GM12891 (cell line): ENCODE measurements at places on chromosomes 6 and 20.
A peak's percentile ranks its signal among the peaks of the same experiment; 100 is the strongest.

- no peak for DNase-seq
Observed at GRCh38 chr20:11807054-11808048, 110.3 kb upstream of the BTBD3 start.

- no peak for DNase-seq
Observed at GRCh38 chr6:85460154-85460920, 10.5 kb downstream of the NT5E start.

- DNase-seq = no peak
Observed at GRCh38 chr20:53080969-53081871, 109.1 kb downstream of the TSHZ2 start.

GRCh38 chr6:1436334-1437306 lies 47.2 kb downstream of the FOXF2 start:
- peak; percentile 67 for DNase-seq

- DNase-seq = no peak
Observed at GRCh38 chr20:43244647-43245046, 54.9 kb upstream of the PTPRT start.

DNA sequence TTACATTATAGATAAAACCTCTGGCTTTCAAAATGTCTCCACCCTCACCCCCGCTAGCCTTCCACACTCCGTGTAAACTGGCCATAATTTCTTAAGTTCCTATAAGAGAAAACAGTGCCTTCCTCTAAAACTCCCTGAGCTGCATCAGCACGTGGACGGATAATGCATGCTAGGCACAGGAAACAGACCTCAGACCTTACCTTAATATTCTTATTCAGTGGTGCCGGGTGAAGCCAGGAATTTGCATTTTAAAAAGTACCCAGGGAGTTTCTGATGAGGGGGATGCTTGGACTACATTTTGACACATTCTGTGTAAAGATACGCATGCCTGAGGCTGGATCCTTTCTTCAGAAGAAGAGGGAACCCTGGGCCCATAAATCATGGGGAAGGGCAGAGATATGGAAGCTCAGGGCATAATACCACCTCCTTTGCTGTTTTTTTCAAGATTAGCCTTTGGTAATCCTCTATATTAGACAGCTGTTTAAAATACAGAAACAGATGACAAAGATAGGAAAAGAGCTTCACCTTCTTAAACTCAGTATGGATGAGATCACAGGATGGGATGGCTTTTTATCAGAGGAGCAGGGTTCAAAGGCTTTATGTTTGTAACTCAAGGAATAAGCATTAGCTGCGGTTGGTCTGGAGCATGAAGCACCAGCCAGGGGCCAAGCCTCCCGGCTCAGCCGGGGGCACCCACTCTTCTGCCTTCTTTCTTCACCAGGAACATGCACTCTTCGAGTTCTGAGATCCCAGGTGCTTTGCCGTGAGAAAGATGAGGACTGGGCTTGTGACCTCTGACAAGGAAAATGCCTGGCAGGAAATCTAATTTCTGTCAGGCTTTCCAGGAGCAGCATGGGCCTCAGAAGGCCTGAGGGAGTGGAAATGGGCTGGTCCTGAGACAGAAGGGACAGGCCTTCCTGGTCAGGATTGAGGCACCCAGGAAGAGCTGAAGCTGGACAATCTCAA lies 218.1 kb upstream of the SOX4 start:
- DNase-seq = no peak

DNA sequence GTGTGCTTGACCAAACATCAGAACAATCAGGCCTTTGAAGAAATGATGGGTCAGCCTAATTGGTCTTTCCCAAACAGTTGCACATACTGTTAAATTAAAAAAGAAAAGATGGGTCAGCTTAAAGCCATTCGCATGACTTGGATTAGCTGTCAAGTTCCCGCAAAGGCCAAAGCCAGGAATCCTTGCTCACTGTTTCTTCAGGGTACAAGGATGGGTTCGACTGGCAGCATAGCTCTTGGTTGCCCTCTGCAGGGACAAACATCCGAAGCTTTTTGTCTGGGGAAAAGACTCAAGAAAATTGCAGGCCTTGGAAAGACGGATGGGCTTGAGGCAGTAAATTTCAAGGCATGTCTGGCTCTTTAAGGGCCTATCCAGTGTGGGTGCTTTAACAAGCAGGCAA lies 168.0 kb downstream of the HDGFL1 start:
- no peak for DNase-seq

GRCh38 chr6:136563386-136564152 lies 13.3 kb upstream of the MAP7 start:
- DNase-seq = no peak

- no peak for DNase-seq
Observed at GRCh38 chr6:138493413-138493812, 5.9 kb downstream of the NHSL1 start.

DNA sequence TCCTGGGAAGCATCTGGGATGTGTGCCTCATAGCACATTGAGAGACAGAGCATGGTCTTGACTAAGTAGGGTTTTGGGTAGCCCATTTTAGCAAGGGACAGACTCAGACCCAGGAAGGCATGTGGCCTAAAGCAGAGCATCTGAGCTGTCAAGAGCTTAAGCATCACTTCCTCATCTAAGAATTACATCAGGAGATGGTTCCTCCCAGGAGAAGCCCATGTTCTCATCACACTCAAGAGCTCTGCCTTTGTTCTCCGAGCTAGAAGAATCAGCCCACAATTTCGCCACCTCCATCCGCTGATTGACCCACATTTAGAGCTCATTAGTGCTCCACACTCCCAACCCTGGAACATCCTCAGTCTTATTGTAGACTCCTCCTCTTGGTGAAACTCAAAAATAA lies 68.3 kb downstream of the NPEPL1 start:
- no peak for DNase-seq

DNA sequence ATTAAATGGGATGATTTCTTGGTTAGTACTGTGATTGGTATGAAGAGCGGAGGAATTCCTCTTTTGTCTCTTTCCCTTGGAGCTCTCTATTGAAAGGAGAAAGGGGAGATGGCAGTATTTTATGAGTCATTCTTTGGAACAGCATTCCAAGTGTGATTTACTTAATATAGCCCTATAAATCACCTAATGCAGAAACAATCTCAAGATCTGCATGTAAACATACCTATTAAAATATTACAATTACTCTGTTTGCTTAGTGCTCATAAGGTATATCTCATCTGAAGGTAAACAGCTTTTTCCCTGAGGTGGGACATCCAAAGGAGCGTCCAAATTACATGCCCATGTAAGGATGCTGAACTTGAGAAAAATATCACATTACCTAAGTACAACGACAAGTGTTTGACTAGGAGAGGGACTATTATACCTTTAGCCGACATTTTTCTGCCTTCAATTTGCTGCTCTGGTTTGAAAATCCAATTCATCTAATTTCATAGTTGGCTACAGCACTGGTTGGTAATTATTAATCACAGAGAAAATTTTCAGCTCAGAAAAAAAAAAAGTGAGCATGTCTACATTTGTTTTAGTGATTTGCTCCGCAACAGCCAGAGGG lies 229.0 kb downstream of the FOXC1 start:
- no peak for DNase-seq

DNA sequence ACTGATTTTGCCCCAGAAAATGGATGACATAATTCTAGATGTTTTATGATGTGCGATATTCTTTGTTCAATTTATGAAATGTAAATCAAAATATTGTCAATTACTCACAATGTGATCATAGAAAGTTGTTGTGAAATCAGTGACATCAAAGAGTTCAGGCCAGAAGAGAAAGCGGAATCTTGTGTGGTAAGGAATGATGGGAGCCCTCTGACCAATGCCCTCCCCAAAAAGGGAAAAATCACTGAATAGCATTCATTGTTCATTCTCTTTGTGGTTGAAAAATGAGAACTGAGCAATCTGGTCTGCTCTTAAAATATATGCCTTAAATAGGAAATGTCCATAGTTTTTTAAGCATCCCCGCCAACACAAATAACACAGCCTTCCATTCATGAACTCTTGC lies 247.1 kb upstream of the GRIK2 start:
- DNase-seq = no peak

DNA sequence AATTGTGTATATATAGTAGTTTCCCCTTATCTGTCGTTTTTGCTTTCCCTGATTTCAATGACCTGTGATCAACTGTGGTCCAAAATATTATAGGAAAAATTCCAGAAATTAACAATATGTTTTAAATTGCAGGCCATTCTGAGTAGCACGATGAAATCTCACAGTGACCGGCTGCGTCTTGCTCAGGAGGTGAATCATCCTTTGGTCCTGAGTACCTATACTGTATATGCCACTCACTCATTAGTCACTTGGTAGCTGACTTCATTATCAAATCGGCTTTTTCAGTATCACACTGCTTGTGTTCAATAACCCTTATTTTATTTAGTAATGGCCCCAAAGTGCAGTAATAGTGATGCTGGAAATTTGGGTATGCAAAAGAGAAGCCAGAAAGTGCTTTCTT lies 728.3 kb upstream of the EYS start:
- DNase-seq = no peak

DNA sequence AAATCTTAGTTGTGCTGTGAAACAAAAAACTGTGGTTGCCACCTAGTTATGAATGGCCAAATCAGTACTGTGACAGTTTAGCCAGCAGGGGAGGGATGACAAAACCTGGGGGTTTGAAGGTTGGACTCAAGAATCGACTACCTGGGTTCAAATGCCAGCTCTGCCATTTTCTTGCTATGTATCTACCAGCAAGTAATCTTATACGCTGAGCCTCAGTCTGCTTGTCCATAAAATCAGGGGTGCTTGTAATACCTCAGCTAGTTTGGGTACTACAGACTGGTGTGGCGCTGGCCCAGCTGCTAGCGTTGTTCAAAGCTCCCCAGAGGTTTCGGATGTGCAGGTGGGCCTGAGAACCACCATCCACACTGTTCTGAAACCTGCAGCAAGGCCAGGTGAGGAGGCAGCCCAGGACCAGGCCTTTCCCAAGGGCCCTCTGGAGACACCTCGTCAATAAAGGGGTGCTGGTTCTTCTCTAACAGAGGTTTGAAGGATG lies 40.4 kb downstream of the TRAM2 start:
- no peak for DNase-seq

DNA sequence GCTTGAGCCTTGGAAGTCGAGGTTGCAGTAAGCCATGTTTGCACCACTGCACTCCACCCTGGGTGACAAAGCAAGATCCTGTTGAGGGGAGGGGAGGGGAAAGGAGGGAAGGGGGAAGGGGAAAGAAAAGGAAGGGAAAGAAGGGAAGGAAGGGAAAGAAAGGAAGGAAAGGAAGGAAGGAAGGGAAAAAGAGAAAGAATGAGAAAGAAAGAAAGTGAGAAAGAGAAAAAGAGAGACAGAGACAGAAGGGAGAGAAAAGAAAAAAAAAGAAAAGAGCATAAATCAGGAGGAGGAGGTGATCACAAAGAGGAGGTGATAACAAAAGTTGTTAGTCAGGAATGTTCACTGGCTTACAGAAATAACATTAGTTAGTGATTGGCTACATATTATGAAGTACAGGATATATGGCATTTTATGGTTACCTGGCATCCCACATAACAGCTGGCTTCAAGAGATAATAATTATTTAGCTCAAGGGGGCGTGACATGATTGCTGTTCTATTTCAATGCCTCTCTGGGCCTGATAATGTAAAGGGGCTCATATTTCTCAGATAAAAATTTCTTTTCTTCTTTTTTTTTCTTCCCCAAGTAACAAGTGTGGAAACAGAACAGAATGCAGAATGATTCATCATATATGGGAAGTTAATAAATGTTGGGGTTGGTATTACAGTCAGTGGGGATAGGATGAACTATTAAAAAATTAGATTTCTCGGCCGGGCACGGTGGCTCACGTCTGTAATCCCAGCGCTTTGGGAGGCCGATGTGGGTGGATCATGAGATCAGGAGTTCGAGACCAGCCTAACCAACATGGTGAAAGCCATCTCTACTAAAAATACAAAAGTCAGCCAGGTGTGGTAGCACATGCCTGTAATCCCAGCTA lies 27.1 kb downstream of the SAMHD1 start:
- DNase-seq = no peak

DNA sequence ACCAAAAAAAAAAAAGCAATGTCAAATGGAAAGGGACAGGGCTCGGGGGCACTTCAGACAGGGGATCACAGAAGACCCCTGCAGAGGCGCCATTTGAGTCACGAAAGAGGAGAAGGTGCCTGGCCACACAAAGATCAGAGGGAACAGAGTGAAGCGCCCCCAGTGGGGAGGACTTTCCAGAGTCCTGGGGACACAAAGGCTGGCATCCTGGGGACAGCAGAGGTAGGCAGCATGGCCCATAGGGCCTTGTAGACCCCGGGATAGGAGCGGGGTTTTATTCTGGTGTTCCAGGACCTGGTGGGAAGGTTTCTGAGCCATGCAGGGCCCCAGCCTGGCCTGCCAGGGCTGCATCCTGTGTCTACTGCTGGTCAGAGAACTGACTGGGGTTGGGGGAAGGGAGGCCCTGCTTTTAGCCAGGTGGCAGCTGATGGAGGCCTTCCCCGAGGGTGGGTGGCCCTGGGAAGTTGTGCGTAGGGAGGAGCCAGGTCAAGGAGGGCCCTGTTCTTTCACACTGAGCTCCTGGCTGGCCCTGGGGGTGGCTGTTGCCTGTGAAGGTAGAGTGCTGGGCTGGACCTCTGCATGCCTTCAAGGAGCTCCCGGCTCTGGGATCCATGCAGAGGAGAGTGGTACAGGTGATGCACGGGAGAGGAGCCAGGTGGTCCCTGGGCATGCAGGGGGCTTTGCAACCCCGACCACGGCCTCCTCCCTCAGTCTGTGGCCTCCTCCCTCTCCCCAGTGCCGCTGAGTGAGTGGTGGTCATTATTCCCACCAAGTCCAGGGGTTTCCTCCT lies 117.9 kb downstream of the CDH4 start:
- no peak for DNase-seq

- no peak for DNase-seq
Observed at GRCh38 chr6:81995548-81996289, 243.2 kb upstream of the TENT5A start.

- DNase-seq = no peak
Observed at GRCh38 chr6:140078561-140079125, 704.2 kb upstream of the CITED2 start.

DNA sequence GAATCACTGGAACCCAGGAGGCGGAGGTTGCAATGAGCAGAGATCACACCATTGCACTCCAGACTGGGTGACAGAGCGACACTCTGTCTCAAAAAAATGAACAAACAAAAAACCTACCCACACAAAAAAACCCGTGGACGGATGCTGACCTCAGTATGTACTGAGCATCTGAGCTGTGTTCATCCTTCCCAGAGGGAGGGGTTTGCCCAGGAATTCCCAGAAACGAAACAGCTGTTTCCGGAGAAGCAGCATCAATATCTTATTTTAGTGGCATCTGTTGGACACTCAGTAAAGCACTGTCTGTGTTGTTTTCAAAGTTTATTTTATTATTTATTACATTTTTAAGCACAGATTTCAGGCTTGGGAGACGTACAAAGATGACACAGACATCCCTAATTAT lies 18.7 kb downstream of the NANP start:
- no peak for DNase-seq

- DNase-seq = no peak
Observed at GRCh38 chr6:153725456-153725855, 313.6 kb upstream of the OPRM1 start.

- DNase-seq = no peak
Observed at GRCh38 chr6:163250116-163250515, 164.4 kb upstream of the QKI start.

- DNase-seq = no peak
Observed at GRCh38 chr6:27517928-27518787, 45.3 kb upstream of the ZNF184 start.

- no peak for DNase-seq
Observed at GRCh38 chr20:24017458-24017755, 28.8 kb upstream of the GGTLC1 start.
